ENCODE measurements at places on chromosomes 12 and 14. TPM values are rescaled to one million over a fixed set of nuclear protein-coding genes. Genes with fewer than 3 reads are reported as not detected.

- no peak for DNase-seq
These were observed 17.6 kb downstream of the CLEC14A start for GRCh38 chr14:38238332-38238731.

The PKP2 gene
- total RNA-seq: 21.4 TPM

The TRHDE gene
- total RNA-seq: under 0.01 TPM

The GPHN gene
- 14.0 TPM for total RNA-seq

- DNase-seq: no peak
These were observed 2.6 kb downstream of the RARG start for GRCh38 chr12:53229454-53229853.

The TC2N gene
- total RNA-seq: 44.8 TPM

DNA sequence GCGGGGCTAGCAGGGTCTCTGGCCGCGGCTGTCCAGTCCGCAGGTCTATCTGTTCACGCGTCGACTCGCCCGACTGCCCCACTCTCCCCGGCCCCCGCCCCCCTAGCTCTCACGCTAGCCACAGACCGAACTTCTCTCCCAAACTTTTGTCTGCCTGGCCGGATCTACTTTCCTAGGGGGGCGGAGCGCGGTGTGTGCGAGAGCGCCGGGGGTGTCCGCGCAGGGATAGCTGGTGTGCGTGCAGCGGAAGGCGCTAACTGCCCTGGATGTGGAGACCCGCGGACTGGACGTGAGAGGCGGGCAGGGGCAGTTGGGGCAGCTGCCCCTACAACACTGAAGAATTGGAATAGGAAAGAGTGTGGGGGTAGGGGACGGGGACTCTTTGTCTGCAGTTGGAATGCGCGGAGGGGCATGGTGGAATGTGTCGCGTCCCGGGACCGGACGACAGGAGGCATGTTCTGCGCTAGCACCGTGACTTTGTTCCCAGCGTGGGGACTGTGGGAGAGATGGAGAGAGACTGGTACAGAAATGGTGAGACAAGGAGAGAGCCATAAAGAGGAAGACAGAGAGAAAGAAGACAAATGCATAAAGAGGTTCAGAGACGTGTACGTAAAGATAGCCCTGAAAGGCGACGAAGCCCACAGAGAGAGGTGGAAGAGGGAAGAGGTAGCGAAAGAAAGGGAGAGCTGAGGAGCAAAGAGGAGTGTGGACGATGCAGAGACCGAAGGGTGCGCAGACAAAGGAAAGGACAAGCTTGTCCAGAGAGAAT is at the start of gene AJUBA:
AJUBA (minus strand) TSS at position 75 of the 769 bp plus-strand sequence. CDS start 285 bp downstream, outside the sequence.
- DNase-seq: peak; percentile 37

GRCh38 chr12:88310666-88311065 is 168.6 kb downstream of the TMTC3 start:
- DNase-seq: no peak

DNA sequence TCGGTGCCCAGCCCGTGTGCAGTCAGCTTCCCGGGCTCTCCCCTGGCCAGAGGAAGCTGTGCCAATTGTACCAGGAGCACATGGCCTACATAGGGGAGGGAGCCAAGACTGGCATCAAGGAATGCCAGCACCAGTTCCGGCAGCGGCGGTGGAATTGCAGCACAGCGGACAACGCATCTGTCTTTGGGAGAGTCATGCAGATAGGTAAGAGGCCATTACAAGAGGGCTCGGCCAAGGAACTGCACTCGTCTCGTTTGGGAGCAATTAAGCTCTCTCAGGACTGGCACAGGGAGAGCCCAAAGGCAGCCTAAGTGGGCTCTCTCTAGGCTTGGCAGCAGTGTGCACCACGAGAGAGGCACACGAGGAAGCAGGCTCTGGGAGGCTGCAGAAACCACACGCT is 3.7 kb downstream of the WNT5B start:
- DNase-seq: no peak

The POU6F1 gene
- 5.9 TPM for total RNA-seq

- DNase-seq: no peak
These were observed 130.5 kb downstream of the ZFP36L1 start for GRCh38 chr14:68662392-68662791.

GRCh38 chr14:34051966-34052657 is 101.2 kb upstream of the EGLN3 start:
- no peak for DNase-seq

GRCh38 chr14:103563226-103563620 is 463 bp downstream of the COA8 start:
- DNase-seq: no peak

The CCDC177 gene
- 0.22 TPM for total RNA-seq

Measured in esophagus squamous epithelium (tissue), 5 donors.